ENCODE measurements at places on chromosomes 6 and 20.

GRCh38 chr6:99338188-99338587 is 11.3 kb downstream of the FAXC start:
- DNase-seq, result no peak

GRCh38 chr6:119170447-119171087 is 92.1 kb upstream of the FAM184A start:
- DNase-seq, result no peak

DNA sequence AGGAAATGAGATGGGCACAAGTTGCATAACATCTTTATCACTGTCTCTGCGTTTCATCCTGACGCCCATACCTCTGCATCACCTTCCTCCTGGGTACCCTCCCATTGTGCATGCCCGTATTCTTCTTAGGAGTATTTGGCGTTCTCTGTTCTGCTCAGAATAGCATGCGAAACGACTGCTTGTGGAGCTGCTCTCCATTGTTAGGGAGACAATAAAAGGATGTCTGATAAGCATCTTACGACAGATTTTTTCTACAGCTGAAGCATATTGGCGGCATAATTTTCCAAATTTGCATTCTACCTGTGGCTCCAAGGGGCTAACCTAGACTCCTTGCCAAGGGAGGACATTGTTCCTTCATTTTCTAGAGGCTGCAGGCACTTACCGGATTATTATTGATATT is 118.6 kb downstream of the EDN1 start:
- DNase-seq, result no peak

DNA sequence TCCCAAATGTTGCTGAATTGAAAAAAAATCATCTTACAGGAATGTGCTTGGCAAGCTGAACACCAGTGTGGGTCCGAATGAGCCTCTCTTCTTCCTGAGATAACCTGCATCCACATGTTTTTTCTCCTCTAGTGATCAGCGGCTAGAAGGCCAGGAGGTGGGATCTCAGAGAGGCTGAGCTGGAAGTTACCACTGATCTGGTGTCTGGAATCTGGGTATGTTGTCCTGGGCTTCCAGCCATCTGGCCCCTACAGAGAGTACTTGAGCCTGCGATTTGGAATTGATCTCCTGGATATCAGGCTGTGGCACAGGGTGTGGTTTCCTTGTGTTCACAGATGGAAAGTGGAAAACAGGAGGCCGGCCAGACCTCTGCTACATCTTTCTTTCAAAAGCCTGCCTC is 35.9 kb downstream of the SULF2 start:
- no peak for DNase-seq

DNA sequence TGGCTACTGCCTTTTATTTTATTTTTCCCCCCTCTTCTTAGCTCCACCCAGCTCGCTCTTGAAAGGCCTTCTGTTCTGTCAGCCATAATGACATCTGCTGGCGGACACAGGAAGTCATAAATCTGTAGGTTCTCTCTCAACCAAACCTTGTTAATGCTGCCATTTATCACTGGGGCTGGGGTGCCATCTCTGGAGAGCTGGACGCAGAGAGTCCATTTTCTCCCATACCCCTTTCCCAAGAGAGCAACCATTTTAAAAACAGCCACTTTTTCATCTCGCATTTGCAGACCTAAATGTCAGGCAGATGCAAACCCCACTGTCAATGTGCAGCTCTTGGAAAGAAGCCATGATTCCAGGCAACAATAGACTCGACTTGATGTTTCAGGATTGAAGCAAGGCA is 13.0 kb upstream of the TSHZ2 start:
- no peak for DNase-seq

GRCh38 chr20:46359233-46359751 is 47.1 kb downstream of the ELMO2 start:
- DNase-seq, result no peak

GRCh38 chr6:98384801-98385200 is 449.6 kb upstream of the POU3F2 start:
- no peak for DNase-seq

GRCh38 chr20:13613917-13614316 is 24.8 kb downstream of the TASP1 start:
- no peak for DNase-seq

- no peak for DNase-seq
These were observed 301.5 kb downstream of the NRN1 start for GRCh38 chr6:5705252-5705651.

GRCh38 chr20:10430000-10430466 is 4.0 kb downstream of the MKKS start:
- no peak for DNase-seq

DNA sequence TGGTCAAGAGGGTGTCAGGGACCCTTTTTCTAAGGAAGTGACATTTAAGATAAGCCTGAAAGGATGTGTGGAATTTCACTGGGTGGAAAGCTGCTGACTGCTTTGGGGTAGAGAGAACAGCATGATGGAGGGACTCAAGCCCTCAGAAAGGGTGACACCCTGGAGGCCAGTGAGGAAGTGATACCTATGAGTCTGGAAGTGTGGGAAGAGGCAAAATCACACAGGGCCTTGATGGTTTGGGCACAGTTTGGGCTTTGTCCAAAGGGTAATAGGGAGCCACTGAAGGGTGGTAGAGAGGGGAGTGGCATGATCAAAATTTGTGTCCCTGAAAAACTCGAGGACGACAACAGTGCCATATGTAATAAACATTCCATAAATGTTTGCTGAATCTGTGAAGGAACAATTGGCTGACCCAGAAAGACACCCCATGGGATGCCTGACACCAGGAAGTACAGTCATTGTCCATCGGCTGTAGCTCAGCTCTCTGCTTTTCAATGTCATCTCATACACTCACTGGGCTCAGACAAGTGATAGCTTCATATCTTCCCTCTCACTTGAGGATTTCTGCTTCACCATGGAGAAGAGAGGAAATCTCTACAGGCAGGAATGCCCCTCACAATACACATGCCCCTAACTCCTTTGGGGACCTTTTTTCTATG is 21.3 kb downstream of the CASS4 start:
- DNase-seq, result no peak

DNA sequence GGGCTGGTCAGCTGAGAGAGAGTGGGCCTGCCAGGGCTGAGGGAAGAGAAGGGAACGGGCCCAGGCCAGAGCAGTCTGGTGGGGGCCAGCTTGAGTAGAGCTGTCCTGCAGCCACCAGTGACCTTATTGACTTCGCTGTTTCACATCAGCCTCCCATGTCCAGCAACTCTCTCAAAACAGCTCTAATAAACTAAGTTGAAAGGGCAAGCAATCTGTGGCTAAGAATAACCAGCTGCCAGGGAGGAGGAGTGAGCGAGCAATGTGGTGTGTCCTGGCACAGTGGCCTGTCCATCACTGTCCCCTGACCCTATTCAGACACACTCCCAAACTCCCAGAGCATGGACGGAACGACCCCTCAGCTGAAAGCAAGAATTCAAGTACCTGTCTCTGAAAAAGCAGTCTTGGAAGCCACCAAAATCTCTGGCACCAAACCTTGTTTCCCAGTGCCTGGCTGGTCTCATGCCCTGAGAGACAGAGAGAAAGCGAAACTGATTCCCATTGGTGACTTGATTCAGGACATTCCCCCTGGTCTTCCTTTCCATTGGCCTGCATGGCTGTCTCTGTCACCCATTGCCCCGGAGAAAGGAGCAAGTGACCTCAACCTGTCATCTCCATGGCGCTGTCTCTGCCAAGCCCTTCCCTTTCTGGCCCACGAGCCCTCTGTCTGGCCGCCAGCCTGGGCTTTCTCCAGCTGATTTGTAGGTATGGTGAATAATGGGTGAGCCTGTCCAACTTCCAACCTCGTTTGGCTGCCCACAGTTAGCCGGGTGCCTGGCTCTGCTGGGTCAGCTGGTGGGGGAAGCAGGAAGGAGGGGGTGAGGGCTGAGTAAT is at the start of gene DDO:
TSS of gene DDO (minus strand) at position 490 of the 831 bp plus-strand sequence. CDS start 2,113 bp downstream, outside the sequence.
- DNase-seq, result no peak

DNA sequence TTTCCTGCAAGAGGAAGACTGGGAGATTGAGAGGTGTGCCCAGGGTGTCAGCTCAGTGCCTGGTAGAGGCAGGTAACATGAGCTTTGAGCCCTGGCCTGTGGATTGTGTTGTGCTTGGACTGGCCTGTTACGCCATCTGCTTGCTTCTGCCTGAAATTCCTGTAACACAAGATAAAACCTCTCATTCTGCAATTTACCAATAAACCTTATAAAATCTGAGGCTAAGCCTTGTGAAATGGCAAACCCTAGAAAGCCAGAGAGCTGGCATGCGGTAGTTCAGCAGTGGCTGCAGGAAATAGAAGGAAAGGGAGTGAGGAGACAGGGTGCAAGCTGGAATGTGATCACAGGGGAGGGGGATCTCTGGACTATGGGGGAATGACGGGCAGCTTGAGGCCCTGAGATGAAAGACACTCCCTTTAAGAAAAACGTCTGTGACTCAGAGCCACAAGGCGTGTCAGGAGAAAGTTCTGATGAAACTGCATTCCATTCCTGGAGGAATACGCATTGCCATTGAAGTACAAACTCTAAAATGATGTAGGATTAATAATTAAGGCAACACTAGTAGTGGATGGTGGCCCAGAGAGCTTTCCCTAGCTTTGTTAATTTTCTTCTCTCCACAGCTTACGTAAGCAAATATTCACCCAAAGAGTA is 26.3 kb upstream of the TFAP2A start:
- no peak for DNase-seq

DNA sequence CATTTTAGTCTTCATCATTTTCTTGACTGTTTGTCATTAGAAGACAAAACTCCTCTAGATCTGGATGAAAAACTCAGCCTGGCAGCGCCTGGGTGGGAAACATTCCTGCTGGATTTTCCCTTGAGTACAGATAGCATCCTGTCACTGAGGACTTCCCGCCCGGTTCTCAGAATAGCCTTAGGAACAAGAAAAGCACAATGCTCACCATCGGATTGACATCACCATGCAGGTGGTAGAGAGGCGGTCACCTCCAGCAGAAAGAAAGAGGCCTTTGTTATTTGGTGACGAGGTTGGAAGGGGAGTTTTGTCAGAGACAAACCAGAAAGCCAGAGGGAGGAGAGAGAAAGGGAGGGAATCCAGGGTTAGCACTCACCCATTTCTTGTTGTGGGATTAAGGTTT is 39.8 kb downstream of the KIF25 start:
- DNase-seq, result no peak

DNA sequence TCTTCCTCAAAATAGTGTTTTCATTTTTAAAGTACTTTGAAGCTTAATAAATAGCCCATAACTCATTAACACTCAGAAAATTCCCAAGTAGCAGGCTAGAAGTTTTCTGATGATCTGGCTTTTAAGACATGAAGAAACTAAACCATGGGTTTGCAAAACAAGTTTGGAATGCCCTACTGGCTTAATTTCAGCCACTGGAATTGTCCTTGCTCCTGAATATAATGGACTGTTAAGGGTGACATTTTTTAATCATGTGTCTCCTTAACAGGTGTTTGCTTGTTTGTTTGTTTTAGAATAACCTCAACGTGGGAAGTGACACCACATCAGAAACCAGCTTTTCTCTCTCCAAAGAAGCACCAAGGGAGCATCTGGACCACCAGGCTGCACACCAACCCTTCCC is 49.1 kb downstream of the ISM1 start:
- DNase-seq, result no peak

All from stimulated activated CD4-positive, alpha-beta T cell treated with anti-CD3 and anti-CD28 coated beads, Interleukin-2, amount 100 ng/mL, for 24 hours (primary cell).